Stimulated activated CD4-positive, alpha-beta T cell treated with anti-CD3 and anti-CD28 coated beads, Interleukin-15, amount 100 ng/mL, for 48 hours (primary cell): ENCODE measurements at places on chromosomes 12 and 14.

GRCh38 chr14:56124327-56124726 lies 6.1 kb downstream of the PELI2 start:
- DNase-seq = no peak

DNA sequence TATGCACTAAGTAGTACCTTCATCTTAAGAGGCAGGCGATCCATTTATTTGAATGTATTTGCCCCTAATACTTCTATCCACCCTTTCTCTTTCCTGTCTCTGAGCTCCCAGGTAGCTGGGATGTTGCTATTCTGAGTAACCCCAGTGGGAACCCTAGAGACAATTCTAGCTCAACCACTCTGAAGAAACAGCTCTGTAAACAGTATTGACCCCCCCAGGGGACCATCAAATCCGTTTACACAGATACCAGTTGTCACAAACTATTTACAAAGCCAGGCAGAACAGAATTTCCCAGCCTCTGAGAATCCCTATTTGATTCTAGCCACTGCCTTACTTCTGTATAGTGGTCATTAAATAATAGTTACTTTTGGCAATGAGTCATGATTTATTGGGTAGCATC lies 64.9 kb downstream of the MIPOL1 start:
- DNase-seq = no peak

GRCh38 chr14:61875483-61875882 lies 113.3 kb downstream of the SNAPC1 start:
- no peak for DNase-seq

- no peak for DNase-seq
Measured at GRCh38 chr14:104788161-104788818, 7.3 kb downstream of the AKT1 start.

- no peak for DNase-seq
Measured at GRCh38 chr14:32694795-32695449, 243.8 kb upstream of the NPAS3 start.

GRCh38 chr14:65229748-65230728 lies 127.7 kb upstream of the MAX start:
- DNase-seq = no peak

GRCh38 chr12:126019385-126019784 lies 954.1 kb downstream of the AACS start:
- DNase-seq = no peak

DNA sequence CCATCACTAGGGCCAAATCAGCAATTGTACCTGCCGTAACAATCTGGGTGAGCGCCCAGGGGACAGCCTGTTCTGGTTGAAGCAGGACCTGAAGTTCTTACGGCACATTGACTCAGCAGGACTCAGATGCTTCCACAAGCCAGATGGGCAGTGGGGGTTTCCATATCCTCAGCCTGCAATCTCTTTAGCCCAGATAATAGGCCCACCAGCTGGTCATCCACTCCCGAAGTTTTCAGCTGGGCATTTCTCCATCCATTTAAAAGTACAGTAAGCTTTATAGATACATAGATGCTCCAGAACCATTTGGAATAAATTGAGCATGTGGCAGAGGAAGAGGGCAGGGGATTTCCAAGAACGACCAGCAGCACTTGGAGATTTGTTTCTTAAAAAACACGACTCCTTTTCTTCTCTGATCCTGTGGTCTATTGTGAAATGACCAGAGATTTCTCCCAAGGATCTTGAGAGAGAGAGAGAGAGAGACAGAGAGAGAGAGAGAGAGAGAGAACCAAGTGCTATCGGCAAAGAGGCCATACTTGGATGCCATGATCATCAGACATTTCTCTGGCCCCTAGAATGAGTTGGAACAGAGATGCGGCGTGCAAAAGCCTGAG lies 74.8 kb upstream of the PLXNC1 start:
- DNase-seq = no peak

DNA sequence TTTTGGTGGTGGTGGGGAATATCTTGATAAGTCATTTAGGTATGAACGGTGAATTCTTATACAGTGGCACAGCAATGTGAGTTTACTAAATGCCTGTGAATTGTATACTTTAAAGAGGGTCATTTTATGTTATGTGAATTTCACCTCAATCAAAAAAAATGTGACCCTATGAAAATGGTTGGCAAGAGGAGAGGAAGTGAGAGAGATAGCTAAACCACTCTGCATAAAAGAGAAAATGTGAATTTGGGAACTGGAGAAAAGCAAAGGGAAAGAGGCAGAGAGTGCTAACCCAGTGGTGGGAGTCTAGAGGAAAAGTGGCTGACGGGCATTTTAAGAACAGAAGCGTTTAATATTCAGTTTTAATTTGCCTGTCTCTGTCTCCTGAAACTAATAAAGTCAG lies 93.8 kb downstream of the SLC38A6 start:
- no peak for DNase-seq

GRCh38 chr14:80213602-80214001 lies 2.3 kb upstream of the DIO2 start:
- no peak for DNase-seq

- no peak for DNase-seq
Measured at GRCh38 chr14:32341947-32342846, 13.1 kb downstream of the AKAP6 start.

GRCh38 chr12:10562306-10562933 lies 51.0 kb downstream of the MAGOHB start:
- no peak for DNase-seq

GRCh38 chr14:54909817-54910558 lies 7.4 kb upstream of the GCH1 start:
- no peak for DNase-seq

GRCh38 chr12:84016956-84017355 lies 895.6 kb downstream of the SLC6A15 start:
- DNase-seq = no peak

- no peak for DNase-seq
Measured at GRCh38 chr14:87756661-87757060, 236.3 kb downstream of the GALC start.

- DNase-seq = no peak
Measured at GRCh38 chr14:71932229-71932981, at the start of gene RGS6. Gene RGS6 (plus strand): TSS chr14:71932429.

DNA sequence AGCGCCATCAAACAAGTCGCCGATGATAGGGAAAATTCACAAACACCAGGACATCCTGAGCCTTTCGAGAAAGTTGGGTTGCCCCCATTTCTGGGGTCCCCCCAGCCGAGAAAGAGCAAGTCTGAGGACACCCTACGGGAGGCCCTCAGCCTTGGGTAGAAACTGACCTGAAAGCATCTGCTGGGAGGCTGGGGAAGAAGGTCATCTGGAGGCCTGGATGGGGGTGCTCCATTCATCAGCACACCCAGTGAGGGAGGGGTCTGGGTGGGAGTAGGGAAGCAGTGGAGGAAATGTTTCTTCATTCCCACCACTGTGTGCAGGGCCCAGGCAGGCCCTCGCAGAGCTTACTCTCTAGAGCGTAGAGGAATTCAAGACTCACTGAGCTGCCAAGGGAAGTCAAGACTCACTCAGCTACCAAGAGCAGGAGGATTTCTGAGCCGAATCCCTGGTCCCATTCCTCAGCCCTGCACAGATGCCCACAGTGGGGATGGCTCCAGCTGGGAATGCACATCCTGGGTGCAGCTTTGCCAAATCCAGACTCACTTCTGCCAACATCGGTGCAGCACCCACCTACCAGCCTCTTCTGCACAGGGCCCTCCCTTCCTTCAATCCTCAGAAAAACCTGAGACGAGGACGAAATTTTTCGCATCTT lies 38.1 kb downstream of the DIO3 start:
- no peak for DNase-seq

- no peak for DNase-seq
Measured at GRCh38 chr12:32551058-32551457, 128.0 kb upstream of the DNM1L start.

- no peak for DNase-seq
Measured at GRCh38 chr14:42628602-42629001, 1021.9 kb downstream of the LRFN5 start.

GRCh38 chr12:127381043-127381668 lies 885.8 kb upstream of the TMEM132C start:
- peak; percentile 27 for DNase-seq

- DNase-seq = no peak
Measured at GRCh38 chr14:54735424-54735823, 167.2 kb downstream of the GCH1 start.

DNA sequence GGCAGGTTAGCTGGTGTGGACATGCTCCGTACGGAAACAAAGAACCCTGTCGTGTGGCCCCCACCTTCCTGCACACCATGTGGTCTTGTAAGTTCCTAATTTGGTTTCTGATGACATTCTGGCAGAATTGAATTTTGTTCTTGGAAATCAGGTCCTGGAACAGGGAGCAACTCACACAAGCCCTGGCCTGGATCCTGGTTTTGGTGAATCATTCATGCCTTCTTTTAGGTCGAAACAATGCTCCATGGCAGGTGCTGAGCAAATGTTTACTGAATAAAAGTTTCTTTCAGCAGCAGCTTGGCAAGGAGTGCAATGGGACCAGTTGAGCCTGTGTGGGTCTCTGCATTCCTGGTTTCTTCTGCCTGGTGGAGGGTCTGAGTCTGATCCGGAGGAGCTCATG lies 978.4 kb downstream of the BCL11B start:
- DNase-seq = no peak

DNA sequence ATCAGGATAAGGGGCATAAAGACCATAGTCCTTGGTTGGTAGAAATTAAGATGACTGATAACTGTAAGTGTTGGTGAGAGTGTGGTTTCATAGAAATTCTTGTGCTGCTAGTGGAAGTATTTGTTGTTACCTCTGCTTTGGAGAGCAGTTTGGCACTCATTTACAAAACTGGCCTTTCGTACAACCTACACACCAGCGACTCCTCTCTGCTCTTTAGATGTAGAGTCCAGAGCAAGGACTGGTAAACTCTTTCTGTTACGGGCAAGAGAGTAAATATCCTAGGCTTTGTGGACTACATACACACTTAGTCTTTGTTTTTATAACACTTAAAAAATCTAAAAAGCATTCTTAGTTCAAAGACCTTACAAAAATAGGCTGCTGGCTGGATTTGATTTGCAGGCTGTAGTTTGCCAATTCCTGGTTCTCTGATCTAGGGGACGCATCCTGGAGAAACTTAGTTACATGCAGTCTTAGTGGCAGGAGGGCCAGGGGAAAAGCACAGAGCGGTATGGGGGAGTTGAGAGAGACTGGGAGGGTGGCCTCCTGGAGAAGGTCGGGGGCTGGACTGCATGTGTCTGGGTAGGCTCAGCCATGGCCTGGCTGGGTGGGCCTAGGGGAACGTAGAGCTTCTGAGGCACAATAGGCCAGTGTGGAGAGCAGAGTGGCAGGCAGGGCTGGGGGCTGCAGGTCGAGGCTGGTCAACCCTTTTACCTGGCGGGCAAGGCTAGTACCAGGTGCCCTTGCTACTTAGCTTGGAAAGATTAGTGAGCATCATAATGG lies 55.3 kb upstream of the AMN start:
- no peak for DNase-seq

DNA sequence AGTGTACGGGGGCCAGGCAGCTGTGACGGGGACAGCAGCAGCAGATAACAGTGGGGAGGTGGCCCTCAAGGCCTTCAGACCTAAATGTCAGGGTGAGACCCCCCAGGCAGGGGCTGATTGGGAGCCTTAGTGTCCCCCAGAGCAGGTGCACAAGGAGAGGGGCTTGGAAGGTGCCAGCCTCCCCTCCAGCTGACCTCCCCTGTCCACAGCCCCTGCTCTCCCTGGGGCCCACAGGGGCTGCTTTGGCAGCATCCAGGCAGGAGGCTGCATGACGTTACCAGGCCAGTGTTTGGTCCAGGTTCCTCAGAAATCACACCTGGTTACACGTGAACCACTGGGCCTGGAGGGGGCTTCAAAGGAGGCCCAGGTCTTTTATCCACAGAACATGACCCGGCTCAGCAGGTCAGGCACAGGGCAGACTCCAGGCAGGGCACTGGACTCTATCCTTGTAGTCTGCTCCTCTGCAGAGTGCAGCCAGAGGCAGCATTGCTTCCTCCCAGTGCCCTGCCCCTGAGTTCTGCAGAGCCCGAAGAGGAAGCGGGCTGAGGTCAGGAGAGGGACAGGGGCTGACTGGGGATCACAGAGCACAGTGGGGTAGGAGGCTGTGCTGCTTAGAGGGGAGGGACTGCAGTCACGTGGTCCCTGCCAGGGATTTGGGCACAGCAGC lies 2.6 kb upstream of the TRMT61A start:
- DNase-seq = no peak

GRCh38 chr14:90815822-90816662 lies at the start of gene TTC7B:
Gene TTC7B (minus strand): TSS chr14:90816430. CDS start chr14:90816295, 135 bp downstream.
- DNase-seq = no peak

DNA sequence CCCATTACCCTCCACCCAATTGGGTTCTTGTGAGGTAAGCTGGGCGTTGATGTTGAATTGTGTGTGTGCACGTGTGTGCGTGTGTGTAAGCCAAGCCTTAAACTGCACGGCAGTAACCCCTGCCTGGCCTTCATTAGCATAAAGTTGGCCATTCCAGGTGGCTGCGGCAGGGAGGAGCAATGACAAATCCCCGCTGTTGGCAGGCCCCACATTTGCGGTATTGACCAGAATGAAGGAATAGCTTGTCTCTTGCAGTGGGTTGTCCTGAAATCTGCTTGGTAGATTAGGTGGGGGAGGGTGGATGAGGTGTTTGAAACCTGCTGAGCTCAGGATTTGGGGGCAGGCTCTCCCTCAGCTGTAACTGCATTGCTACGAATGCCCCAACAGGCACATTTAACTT lies 7.3 kb downstream of the VSX2 start:
- DNase-seq = no peak

DNA sequence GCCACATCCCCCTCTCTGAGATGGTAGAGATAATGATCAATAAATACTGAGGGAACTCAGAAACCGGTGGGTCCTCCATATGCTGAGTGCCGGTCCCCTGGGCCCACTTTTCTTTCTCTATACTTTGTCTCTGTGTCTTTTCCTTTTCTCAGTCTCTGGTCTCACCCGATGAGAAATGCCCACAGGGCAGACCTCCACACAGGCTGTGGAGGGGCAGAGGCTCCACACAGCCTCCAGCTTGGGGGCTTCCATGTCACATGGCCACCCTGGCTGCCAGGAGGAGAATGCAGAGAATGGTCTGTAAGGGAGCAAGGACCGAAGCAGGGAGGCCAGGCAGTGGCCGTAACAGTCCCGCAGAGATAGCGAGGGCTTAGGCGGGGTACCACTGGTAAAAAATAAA lies 105.9 kb downstream of the NTF3 start:
- no peak for DNase-seq

- DNase-seq = peak; percentile 41
Measured at GRCh38 chr12:69070319-69071090, 137.5 kb upstream of the CPM start.

DNA sequence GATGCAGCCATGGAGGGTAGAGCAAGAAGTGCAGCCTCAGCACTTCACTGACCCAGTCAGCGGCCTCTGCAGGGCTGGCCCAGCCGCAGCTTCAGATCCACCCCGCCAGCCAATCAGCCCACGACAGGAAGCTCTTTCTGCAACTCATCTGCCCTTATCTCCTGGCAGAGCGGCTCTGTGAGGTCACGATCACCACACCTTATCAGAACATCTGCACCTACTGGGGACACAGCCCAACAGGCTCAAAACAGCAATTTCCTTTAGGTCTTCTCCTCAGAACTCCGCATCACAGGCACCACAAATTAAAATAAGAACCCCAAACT lies 287.3 kb downstream of the BCL11B start:
- DNase-seq = peak; percentile 66

- no peak for DNase-seq
Measured at GRCh38 chr14:99587460-99588278, 16.3 kb downstream of the CCDC85C start.

- DNase-seq = no peak
Measured at GRCh38 chr12:114779186-114779585, 95.2 kb upstream of the TBX3 start.

- no peak for DNase-seq
Measured at GRCh38 chr12:14962153-14962539, 745 bp upstream of the ARHGDIB start.
